Thoracic aorta (tissue), 2 donors: ENCODE measurements at places on chromosomes 11 and 22. TPM values are rescaled to one million over a fixed set of nuclear protein-coding genes. Genes with fewer than 3 reads are reported as not detected.

Gene SCT
- not detected for total RNA-seq

Gene SYT7
- total RNA-seq = 2.6 TPM

Gene CD248
- 22.9 TPM for total RNA-seq

Gene MRGPRF
- total RNA-seq = 67.5 TPM

Gene FAT3
- 16.0 TPM for total RNA-seq

Gene FJX1
- total RNA-seq = 19.2 TPM

Gene OR9Q2
- not detected for total RNA-seq

Gene MAPK8IP2
- total RNA-seq = 0.41 TPM

DNA sequence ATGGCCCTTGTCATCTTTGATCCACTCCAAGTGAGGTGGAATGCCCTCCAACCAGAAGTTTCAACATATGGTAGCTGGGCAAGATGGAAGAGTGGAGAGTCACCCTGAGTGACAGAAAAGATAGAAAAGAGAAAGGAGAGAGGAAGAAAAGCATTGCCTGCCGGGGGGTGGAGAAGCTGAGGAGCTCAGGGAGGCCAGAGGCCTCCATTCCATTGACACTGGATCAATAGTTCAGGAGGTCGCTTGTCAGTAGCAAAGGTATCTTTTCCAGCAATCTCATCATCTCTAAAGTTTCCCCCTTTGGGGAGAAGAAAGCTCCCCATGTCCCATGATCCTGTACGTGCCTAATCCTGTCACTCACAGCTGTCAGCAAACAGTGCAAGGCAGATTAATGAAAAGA lies 6.7 kb upstream of the C1QTNF6 start:
- DNase-seq = no peak

DNA sequence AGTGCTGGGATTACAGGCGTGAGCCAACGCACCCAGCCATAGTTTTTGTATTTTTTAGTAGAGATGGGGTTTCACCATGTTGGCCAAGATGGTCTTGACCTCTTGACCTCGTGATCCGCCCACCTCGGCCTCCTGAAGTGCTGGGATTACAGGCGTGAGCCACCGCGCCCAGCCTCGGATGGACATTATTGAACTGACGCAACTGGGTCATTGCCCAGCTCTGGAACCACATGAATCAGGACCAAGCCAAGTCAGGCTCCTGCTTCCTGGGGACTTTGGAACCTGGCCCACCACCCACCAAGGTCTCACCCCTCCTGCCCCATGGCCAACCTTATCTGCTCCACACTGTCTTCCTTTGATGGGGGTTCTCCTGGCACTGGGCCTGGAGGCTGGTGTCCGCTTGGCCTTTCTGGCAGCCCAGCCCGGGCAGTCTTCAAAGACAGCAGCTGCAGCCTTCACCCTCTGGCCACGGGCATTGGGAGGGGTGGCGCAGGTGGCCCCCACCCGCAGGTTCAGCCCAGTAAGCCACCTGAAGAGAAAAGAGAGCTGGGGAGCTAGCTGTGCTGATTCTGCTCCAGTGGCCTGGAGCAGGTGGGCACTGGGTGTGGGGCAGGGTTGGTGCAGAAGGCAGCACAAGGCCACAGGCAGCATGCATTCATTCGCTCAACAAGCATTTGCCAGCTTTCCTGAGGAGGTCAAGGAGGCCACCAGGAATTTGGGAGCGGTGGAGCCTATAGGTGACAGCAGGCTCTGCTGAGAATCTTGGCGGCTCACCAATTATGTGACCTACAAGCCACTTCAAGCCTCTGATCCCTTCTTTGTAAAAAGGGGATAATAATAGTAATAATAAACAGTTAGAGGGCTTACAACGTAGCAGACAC lies 5.7 kb downstream of the CHADL start:
- DNase-seq = no peak

DNA sequence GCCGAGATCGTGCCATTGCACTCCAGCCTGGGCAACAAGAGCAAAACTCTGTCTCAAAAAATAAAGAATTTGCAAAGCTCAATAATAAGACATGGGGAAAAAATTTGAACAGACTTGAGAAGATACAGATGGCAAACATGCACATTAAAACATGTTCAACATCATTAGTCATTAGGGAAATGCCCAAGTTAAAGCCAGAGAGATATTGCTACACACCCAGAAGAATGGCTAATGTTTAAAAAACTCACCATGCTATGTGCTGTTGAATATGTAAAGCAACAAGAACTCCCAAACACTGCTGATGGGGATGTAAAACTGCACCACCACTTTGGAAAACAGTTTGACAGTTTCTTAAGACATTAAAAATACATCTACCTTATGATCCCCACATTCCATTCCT lies 12.6 kb downstream of the LRRC75B start:
- no peak for DNase-seq

GRCh38 chr11:17142450-17142849 lies 65.0 kb upstream of the RPS13 start:
- no peak for DNase-seq

- no peak for DNase-seq
Observed at GRCh38 chr11:128575961-128576350, 11.4 kb downstream of the ETS1 start.

- no peak for DNase-seq
Observed at GRCh38 chr11:18493310-18493709, 33.4 kb downstream of the TSG101 start.

- DNase-seq = no peak
Observed at GRCh38 chr11:41784513-41785335, 325.3 kb upstream of the LRRC4C start.

DNA sequence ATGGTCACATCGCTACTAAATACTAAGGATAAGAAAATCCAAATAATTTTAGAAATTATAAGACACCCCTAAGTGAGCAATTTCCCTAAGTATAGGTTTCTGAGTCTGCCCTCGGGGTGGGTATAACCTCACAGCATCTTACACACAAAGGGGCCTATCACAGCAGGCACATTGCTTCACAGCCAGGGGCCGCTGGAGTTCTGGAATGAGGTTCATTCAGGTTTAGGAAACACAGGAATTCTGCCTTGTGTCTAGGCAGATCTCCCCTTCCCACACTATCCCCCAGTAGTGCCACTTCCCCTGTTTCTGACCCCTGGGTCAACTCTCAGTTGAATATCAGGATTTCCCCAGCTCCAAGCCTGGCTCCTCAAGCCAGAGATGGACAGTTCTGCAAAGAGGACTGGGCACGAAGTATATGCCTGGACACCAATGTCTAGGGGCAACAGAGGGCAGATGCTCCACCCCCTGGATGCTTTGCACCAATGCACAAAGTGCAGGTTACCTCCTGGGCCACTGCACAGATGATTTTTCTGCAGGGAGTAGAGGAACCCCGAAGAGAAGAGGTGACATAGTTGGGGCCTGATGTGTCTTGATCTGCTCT lies 11.4 kb downstream of the TUBA8 start:
- no peak for DNase-seq

DNA sequence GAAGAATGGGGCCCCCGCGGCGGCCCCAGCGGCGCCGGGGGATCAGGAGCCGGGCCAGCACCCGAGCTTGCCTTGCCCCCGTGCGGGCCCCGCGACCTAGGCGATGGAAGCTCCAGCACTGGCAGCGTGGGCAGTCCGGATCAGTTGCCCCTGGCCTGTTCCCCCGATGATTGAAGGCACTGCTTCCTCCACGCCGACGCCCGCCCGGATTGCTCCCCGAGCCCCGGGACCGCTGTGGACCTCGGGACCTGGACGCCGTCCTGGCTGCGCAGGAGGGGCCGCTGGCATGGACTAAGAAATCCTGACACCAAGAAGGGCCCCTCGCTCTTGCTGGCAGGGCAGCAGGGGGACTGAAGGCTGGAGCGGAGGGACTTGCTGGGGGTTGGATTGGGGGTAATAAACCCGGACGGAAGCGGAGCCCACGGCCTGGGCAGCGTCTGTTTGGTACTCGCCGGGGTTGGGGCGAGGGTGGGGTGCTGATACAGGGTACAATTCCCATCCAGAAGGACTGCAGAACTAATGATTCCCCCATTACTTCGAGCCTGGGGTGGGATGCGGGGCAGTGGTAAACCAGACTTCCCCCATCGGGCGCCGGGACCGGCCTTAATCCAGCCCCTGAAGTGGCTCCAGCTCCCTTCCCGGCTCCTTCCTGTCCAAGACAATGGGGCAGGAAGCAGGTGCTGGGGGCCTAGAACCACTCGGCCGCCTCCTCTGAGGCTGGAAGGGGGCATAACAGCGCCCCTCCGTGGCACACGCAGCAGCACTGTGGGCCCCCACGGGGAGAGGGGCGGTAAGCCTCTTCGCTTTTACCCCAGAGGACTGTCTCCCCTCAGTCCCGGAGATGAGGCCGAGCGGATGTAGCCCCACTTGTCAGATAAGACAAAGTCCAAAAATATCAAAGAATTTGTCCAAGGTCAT lies 1.0 kb downstream of the CCDC85B start:
- no peak for DNase-seq

GRCh38 chr22:22168190-22168940 lies 76.2 kb upstream of the VPREB1 start:
- DNase-seq = no peak

GRCh38 chr22:30998329-30998728 lies 29.3 kb downstream of the TUG1 start:
- DNase-seq = no peak

GRCh38 chr22:30426388-30427353 lies 1.1 kb downstream of the MTFP1 start:
- peak; percentile 56 for DNase-seq

GRCh38 chr11:65422633-65423515 lies at the start of gene NEAT1:
Gene NEAT1 (plus strand): TSS chr11:65422798.
- DNase-seq = peak; percentile 84

- DNase-seq = no peak
Observed at GRCh38 chr11:122601141-122602125, 54.1 kb upstream of the UBASH3B start.

- no peak for DNase-seq
Observed at GRCh38 chr22:48736593-48737460, 1090.8 kb downstream of the BRD1 start.

GRCh38 chr22:41116342-41116741 lies 23.9 kb downstream of the EP300 start:
- DNase-seq = no peak

GRCh38 chr11:69033431-69033830 lies 15.3 kb upstream of the TPCN2 start:
- DNase-seq = no peak

GRCh38 chr11:15434529-15434928 lies 319.8 kb downstream of the INSC start:
- DNase-seq = no peak

- DNase-seq = no peak
Observed at GRCh38 chr11:122632181-122632824, 23.2 kb upstream of the UBASH3B start.

DNA sequence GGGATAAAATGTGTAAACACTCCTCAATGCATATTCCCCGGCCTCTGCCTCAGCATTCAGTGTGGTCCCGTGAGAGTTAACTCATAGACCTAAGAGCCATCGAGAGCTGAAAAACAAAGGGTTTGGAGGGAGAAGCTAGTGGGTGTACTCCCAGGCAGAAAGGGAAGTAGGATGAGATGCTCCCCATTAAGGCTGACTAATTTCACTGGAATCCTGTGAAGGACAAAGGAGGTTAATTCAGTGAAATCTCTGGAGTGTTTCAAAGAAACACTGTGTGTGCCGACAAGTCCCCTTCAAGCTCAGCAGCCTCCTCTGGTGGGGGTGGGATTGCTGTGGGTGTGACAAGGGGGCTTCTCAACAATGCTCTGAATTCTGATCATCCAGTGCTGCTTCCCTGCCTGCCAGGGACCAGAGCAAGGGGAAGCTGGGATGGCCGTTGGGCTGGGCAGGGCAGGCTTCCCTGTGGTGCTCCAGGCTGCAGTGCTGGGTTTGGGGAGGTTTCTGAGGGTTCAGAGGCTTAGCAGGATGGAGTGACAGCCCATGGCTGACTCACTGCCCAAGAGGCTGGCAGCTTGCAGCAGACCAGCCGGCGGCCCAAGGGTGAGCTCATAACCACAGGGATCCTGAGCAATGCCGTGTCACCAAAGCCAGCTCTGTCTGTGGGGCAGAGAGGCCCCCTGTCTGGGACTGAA lies 61.4 kb upstream of the BMAL1 start:
- DNase-seq = no peak

- no peak for DNase-seq
Observed at GRCh38 chr11:36485298-36486002, 24.6 kb downstream of the TRAF6 start.

GRCh38 chr11:57001674-57002401 lies 13.1 kb downstream of the OR5AK2 start:
- DNase-seq = no peak

GRCh38 chr22:49289822-49290679 lies 537.6 kb downstream of the BRD1 start:
- no peak for DNase-seq

GRCh38 chr11:83784419-83784818 lies 498.3 kb upstream of the CCDC90B start:
- DNase-seq = no peak

DNA sequence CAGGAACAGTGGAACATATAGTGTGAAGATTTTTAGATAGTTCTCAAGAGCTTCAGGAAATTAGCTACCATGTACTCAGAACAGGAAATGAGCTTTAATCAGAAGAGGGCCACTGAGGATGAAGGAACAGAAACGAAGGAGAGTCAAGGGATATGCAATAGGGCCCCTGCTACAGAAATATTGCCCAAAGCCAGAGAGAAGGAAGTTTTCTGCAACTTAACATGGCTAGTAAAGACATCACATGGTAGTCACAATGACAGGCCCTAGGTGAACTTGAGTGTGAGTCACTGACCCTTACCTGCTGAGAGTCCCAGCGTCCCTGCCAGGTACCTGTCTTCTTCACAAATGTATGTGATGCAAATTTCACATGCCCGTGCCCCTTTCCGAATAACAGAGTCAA lies 25.2 kb upstream of the CARD16 start:
- DNase-seq = no peak

GRCh38 chr11:17649261-17649660 lies 70.1 kb upstream of the MYOD1 start:
- DNase-seq = no peak

GRCh38 chr11:93905384-93905783 lies 55.0 kb upstream of the VSTM5 start:
- DNase-seq = no peak

DNA sequence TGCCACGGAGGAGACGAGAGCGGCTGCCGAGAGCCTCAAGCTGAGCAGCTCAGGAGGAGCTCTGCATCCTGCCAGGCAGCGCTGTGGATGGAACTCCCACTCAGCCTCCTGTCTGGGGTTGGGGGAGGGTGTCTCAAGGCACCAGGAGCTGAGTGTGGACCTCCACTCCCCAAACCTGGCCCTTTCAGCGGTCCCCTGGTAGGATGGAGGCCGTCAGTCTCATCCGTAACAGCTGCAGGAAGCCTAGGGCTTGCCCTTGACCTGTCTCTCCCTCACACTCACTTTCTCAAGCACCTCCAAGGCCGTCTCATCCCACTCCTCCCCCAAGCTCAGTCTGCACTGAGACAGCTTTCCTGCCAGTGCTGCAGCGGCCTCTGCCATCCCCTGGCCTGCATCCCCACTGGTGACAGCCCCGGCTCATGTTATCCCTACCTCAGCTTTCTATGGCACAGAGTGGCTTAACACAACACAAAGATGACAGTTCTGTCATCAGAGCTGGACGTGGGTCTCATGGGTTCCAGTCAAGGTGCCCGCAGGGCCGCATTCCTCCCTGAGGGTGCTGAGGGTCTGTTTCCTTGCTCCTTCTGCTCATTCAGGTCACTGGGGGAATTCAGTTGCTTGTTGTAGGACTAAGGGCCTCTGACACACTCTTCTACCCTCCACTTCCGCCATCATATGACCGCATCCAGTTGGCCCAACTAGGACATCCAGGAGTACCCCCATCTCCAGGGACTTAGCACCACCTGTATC lies 341.9 kb upstream of the B3GAT1 start:
- DNase-seq = no peak
